CD4-positive, CD25-positive, alpha-beta regulatory T cell (primary cell): ENCODE measurements at places on chromosomes 5 and 9. TPM values are rescaled to one million over a fixed set of nuclear protein-coding genes. Genes with fewer than 3 reads are reported as not detected.

DNA sequence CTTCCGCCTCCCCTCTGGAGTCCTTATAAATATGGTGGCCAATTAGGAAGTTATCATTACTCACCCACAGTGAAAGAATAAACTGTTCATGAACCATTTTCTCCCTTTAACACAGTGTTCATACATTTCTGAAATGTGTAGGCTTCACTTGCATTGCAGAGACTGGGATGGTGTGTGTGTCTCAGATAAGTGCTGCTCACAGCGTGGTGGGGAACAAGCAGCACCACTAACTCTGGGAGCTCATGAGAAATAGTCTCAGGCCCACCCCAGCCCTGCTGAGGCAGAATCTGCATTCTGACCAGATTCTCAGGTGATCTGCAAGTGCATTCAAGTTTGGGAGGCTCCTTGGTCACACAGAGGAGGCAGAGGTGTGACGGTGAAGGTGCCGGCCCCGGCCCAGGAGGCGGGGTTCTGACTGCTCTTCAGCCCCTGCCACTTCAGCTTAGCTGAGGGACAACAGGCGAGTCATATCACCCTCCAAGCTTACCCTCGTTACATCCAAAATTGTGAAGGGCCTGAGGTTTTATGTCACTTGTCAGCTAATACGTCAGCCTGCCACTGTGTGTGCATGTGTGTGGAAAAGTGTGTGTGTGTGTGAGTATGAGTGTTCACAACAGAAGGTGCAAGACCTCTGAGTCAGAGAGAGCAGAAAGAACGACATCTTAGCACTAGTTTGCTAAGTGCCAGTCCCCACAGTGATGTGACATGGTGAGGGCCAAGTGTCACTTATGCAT is 34.7 kb downstream of the DAP start:
- no peaks in the 10 kb centered on the region for H3K27me3 ChIP-seq
- peaks cover 2% of the 10 kb centered on the region for H3K36me3 ChIP-seq
- no peaks in the 10 kb centered on the region for H3K4me1 ChIP-seq
- no peak overlapping the region for H3K27ac ChIP-seq
- no peak for DNase-seq

GRCh38 chr5:157598350-157598936 is 22.9 kb upstream of the ADAM19 start:
- DNase-seq, result no peak
- H3K36me3 ChIP-seq, result no peaks in the 10 kb centered on the region
- peaks cover 54% of the 10 kb centered on the region for H3K4me1 ChIP-seq
- no peak overlapping the region for H3K4me3 ChIP-seq
- H3K27me3 ChIP-seq, result no peaks in the 10 kb centered on the region

DNA sequence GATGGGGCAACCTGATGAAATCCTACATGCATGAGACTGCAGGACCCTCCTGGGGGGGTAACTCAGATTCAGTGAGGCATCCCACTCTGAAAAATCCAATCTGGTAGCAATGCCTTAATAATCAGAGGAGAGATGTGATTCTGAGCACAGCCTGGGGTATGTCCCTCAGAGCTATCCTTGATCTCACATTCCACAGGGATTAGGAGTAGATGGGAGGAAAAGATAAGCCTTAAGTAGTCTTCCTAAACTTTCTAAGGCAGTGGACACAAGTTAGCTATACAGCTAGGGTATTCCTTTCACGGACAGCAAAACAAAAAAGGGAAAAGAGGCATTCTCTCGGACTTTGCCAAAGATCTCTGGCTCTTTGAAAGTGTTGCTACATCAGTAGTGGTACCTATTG is 3.9 kb upstream of the SPATA9 start:
- DNase-seq, result no peak
- H3K36me3 ChIP-seq, result no peaks in the 10 kb centered on the region
- H3K27me3 ChIP-seq, result peaks cover 18% of the 10 kb centered on the region
- no peak overlapping the region for H3K4me3 ChIP-seq

Gene BAG1
- polyA plus RNA-seq, result 97.1 TPM
